ENCODE measurements at places on chromosomes 5 and 9.
A peak's percentile ranks its signal among the peaks of the same experiment; 100 is the strongest.

- no peak for DNase-seq
Measured at GRCh38 chr5:136006761-136007251, 22.0 kb upstream of the TGFBI start.

GRCh38 chr5:75707911-75708509, 9.2 kb downstream of the POC5 start:
- no peak for DNase-seq

DNA sequence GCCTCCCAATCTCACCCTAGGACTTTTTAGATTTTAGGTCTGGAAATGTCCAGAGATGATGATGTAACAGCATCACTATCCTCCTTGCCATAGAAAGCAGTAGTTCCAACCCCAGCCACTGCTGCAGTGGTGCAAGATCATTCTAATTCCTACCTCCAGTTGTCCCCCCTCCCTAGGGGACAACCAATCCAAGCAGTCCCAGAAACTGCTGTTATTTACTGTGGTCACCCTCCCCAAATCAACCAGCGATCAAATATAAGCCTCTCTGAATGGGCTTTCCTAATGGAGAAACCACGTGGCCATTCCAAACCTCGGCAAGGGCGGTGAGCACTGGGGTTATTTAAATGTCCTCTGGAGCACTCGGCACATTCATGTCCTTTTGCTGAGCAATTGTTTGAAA, 159.8 kb downstream of the SLF1 start:
- no peak for DNase-seq

DNA sequence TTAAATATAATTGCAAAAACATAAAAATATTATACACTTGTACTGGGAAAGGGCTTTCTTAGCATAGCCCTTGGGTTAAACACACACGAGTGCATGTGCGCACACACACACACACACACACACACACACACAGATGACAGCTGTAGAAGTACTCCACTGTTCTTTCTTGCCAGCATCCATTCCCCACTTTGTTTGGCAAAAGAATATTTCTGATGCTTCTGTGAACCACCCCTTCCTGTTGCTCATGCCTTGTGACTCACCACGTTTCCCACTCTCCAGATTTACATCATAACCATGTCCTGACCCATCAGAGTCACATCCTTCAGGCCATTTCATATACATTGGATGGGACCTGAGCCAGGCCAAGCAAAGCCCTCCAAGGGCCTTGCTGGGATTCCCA, 280.1 kb downstream of the DNAH5 start:
- DNase-seq = no peak

- DNase-seq = no peak
Measured at GRCh38 chr9:134707031-134707680, 65.6 kb downstream of the COL5A1 start.

DNA sequence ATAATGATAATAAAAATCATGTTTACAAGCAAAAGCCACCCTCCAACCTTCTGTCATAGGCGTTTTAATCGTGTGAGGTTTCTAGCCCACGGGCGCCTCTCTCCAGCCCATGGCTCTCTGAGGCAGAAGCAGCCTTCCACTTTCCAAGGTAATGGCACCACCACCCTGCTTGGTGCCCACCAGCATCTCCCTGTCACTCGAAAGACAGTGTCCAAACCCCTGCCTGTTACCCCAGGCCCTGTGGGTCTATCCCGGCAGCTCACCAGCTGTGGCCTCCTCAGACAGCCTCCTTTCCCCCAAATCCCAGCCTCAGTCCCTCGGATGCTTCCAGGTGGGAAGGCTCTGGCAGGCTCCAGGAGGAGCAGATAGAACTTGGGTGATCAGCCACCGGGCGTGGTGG, 123.8 kb upstream of the LPCAT1 start:
- DNase-seq = no peak

GRCh38 chr5:167920589-167920988, 370.9 kb upstream of the WWC1 start:
- DNase-seq = no peak

- no peak for DNase-seq
Measured at GRCh38 chr5:115818821-115819220, 2.4 kb upstream of the CDO1 start.

DNA sequence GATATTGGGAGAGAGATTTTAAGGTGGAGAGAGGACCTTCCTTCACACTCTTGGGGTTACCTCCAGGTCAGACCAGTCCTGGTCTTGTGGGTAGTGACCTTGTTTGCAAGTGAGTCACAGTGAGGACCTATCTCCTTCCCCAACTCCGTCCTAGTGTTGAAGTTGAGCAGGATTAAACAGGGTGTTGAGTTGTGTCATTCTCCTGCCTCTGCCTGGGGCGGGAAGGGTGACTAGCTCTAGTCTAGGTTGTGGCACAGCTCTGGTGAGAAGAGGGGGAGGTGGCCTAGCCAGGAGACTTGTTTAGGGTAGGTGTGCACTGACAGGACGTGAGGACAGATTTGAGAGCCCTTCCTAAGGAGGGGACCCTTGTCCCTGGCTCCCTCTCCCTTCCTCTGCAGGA, 119.6 kb upstream of the PITX1 start:
- no peak for DNase-seq

- DNase-seq = no peak
Measured at GRCh38 chr5:61254969-61255555, 77.0 kb upstream of the ZSWIM6 start.

GRCh38 chr9:108182950-108183381, 672.8 kb downstream of the ACTL7B start:
- no peak for DNase-seq

DNA sequence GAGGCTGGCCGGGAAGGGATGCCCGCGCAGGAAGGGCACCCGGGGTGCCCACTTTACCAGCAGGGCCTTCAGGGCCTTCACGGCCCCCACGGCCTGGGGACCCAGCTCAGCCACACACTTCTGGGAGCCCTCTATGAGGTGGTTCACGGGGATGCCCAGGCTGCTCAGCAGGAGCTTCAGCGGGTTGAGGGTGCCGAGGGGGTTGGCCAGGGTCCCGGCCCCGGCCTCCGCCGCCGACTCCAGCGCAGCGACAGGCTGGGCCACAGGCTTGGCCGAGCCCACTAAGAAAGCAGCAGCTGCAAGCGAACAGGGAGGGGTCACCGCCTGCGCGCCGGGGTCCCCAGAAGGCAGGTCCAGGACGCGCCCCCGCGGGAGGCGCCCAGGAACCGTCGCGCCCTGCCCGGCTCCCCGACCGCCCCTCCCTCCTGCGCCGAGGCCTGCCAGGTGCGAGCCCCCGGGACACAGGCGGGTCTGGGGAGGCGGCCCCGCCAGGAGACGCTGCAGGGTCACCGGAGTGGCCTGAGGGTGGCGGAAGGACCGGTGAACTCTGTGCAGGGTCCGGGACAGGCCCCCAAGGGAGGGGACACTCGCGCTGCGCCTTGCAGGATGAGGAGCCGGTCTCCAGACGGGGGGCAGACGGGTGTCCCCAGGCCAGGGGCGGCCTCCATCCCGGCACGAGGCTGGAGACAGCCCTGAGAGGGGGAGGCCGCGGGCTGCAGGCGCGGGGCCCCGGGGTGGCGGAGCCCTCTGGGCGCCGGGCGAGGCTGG, 572 bp downstream of the SCGB3A1 start:
- DNase-seq = no peak

DNA sequence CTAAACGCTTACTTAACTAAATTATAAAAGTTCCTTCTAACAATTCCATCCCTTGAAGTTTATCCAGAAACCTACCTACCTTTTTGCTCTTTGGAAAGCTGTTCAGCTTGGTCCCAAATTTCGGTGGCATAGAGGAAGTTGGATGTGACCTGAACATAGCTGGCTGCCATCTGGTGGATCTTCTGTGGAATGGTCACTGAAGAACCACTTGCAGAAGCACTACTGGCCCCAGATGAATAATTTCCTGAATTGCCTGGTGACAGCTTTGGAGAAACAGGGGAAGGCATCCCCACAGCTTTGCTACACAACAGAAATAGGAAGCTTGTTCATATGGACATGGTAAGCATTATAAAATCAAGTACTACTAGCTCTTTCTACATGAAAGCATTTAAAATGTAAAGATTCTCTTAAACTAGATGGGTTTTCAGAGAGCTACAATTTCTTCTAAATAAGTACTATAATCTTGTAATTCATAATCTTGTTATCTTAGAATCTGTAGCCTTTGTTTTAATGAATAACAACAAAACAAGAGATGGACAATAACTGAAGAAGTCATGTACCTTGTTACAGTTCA, 9.9 kb downstream of the LEAP2 start:
- DNase-seq = peak; percentile 78

- DNase-seq = no peak
Measured at GRCh38 chr5:65651144-65651543, 26.3 kb downstream of the SHLD3 start.

GRCh38 chr9:79357194-79357593, 214.6 kb upstream of the TLE4 start:
- DNase-seq = no peak

DNA sequence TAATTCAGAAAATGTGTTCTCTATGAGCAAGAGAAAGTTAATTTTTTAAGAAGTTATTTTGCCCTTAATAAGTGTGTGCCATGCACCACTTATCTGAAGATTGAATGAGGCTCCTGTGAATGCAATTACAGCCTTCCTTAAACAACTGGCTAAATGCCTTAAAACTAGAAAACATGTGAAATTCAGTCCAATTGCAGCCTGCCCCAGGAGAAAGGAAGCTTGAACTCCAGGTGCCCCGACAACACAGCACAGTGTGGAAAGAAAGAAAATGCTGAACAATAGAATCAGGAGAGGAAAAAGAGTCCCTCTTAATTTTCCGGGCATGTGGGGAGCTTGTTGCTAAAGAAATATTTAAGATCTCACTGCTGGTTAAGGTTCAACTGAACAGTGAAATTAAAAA, 8.8 kb downstream of the LHFPL2 start:
- no peak for DNase-seq

DNA sequence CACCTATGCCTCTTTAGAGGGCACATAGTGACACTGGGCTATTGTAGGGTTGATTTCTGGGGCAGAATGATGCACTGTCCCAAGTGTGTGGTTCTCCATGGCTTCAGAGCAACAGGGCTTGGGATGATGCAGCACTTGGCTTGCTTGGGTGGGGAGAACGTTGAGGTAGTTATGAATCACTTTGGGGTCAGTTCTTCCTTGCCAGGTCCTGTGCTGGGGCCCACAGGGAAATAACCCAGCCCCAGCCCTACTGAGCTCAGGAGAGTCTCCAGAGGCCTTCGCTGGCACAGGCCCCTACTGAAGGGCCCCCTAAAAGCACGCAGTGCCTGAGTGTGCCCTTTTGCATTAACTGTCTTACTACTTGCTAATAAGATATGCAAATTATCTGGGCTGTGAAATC, 24.2 kb downstream of the JADE2 start:
- DNase-seq = no peak

DNA sequence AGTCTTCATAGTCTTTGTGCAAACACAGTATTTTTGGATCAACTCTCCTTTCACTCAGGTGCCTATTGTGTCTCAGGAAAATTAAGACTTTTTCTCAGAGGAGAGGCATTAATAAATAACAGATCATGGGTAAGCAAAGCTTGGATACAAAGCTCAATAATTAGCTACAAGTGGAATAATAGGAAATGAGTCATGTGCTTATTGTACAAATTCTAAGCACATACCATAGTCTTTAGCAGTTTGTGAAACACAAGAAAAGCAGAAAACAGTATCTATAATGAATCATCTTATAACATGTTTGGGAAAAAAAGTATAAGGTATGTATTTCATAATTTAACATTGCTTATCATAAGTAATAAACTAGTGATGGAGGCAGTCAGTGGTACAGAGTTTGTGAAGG, 477.0 kb downstream of the CDH10 start:
- no peak for DNase-seq

GRCh38 chr5:150616024-150616470, 24.4 kb upstream of the SYNPO start:
- DNase-seq = no peak

- DNase-seq = peak; percentile 1
Measured at GRCh38 chr5:80865551-80865950, 94.6 kb upstream of the RASGRF2 start.

GRCh38 chr5:158058208-158059120, 199.5 kb upstream of the CLINT1 start:
- no peak for DNase-seq

All from AML-193 (cell line).